ENCODE measurements at places on chromosomes 6 and 20.

GRCh38 chr6:158780988-158781691 lies 38.0 kb downstream of the EZR start:
- DNase-seq = no peak

- DNase-seq = no peak
Measured at GRCh38 chr6:107128175-107128574, 12.9 kb upstream of the BEND3 start.

DNA sequence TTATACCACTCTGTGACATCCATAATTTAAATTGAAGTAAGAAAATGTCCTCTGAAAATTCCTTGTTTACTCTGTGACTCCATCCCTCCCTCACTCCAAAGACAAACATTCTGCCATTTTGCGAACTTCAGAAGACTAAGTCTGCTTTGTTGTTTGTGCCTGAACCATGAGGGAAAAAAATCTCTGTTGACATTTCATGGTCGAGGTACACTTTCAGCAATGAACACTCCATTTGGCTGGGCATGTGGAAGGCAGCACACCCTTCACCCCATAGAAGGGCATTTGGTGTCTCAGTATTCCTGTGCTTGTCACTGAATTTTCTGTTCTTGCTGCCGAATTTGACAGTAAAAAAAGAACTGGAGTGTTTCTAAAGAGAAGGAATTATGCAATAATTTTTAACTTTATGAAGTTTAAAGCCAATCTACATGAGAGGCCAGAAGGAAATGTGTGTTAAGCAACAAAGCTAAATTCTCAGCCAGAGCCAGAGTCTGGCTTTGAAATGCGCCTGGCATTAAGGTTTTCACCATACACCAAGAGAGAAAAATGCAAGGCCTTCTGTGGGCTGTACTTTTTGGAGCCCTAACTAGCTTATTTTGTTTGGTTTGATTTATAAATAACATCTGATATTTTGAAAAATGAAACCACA lies 4.7 kb upstream of the PBOV1 start:
- no peak for DNase-seq

DNA sequence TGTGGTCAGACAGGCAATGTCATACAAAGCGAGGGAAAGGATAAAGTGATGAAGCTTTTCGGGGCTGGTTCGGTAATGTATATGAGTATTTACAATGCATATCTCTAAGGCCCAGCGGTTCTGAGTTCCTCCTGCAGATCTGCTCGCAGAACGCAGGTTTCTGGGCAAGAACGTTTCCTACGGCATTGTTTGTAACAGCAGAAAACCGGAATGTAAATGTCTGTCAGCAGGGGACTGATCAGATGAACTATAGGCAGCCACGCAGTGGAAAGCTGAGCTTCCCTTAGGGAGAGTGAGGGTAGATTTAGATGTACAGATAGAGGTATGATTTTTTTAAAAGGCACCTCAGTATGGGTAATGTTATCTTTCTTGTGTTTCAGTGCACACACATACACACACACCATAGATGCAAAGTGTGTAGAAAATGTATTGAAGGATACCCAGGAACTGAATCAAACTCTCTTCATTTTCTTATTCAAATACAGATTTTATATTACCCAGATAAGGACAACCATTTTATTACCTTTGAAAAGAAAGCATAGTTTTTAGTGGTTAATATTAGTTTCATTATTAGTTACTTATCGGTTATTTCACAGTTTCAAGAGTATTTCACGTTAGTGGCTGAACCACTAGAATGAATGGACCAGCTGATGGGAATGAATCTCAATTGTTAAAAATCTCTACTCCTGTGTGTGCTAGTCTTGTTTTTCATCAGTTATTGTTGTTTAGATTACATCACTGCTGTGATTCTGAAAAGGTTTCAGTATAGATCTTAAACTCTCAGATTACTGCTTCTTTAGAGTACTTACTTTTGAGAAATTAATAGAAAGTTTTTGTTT lies 56.2 kb downstream of the SNX9 start:
- DNase-seq = no peak

GRCh38 chr6:53306819-53307347 lies 41.9 kb downstream of the ELOVL5 start:
- no peak for DNase-seq

DNA sequence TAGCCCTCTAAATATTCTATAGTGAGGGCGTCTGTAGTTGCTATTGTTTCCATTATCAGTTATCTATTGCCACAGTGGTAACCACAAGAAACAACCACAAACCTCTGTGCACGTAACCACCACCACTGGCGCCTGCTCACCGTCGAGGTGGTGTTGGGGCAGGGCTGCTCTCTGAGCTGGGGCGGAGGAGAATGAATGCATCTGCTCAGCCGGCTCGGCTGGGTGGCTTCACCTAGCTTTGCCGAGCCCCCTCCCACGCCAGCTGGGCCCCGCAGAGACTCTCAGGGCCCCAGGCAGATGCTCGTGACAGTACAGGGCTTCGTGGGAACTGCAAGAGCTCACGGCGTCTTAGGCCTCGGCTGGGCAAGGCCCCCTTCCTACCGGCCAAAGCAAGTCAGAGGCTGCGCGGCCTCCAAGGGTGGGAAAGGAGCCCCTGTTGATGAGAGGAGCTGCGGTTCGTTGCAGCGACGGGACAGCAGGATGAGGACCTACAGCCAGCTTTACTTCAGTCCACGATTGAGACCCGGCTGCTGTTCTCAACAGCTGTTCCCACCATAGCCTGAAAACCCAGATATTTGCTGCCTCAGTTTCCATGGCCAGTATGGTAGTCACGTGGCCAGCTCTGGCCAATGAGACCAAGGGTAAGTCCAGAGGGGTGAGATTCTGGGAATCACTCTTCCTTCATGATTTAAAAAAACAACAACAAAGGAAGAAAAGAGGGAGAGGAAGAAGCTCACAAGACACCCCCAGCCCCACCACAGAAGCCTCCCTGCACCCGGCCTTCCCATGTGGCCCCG lies 120.2 kb upstream of the AFDN start:
- no peak for DNase-seq

- no peak for DNase-seq
Measured at GRCh38 chr20:965956-966355, 36.2 kb downstream of the RSPO4 start.

- no peak for DNase-seq
Measured at GRCh38 chr20:37981568-37981967, 51.7 kb downstream of the TTI1 start.

GRCh38 chr20:330233-331149 lies 5.1 kb downstream of the SOX12 start:
- no peak for DNase-seq

DNA sequence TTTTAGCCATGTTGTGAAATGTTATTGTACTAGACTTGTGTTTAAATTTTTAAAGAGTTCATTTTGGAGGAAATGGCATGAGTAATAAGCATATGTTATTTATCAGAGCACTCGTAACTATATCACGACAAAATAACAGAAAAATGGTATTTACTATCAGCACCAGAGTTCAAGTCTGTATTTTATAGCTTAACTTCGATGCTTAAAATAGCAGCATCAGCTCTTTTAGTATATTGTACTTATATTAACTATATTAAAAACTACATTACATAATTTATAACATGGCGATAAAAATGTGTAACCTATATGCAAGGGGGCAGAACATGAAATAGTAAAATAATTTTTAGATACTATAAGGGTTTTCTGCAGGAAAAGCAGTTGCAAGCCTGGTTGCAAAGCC lies 52.9 kb downstream of the ABRACL start:
- DNase-seq = no peak

- DNase-seq = no peak
Measured at GRCh38 chr20:53631909-53632662, 38.4 kb upstream of the ZNF217 start.
